ENCODE measurements at places on chromosomes 3 and 15. TPM values are rescaled to one million over a fixed set of nuclear protein-coding genes. Genes with fewer than 3 reads are reported as not detected.

Gene SELENOT
- 165 TPM for total RNA-seq

Gene SOX14
- not detected for total RNA-seq

Gene NANOGP8
- not detected for total RNA-seq

Gene IL1RAP
- 12.1 TPM for total RNA-seq

Gene GOLGA6L10
- total RNA-seq = not detected

Gene B2M
- total RNA-seq = 5,194 TPM

Gene SMAD6
- 3.4 TPM for total RNA-seq

Gene BCHE
- 48.5 TPM for total RNA-seq

Gene SHF
- total RNA-seq = 2.7 TPM

Gene NR2E3
- total RNA-seq = not detected

Gene GP9
- not detected for total RNA-seq

Gene TMEM158
- total RNA-seq = 8.3 TPM

Gene ISG20
- 20.9 TPM for total RNA-seq

Gene CA12
- 24.2 TPM for total RNA-seq

Gene PKM
- total RNA-seq = 2,397 TPM

Gene ST8SIA2
- 0.04 TPM for total RNA-seq

Gene SEMA3G
- 0.29 TPM for total RNA-seq

Gene PLAAT1
- 11.6 TPM for total RNA-seq

Gene A4GNT
- total RNA-seq = not detected

Gene MME
- total RNA-seq = 8.4 TPM

Gene NECTIN3
- total RNA-seq = 68.3 TPM

All from H4 (cell line).